ENCODE measurements at places on chromosomes 5 and 9.

DNA sequence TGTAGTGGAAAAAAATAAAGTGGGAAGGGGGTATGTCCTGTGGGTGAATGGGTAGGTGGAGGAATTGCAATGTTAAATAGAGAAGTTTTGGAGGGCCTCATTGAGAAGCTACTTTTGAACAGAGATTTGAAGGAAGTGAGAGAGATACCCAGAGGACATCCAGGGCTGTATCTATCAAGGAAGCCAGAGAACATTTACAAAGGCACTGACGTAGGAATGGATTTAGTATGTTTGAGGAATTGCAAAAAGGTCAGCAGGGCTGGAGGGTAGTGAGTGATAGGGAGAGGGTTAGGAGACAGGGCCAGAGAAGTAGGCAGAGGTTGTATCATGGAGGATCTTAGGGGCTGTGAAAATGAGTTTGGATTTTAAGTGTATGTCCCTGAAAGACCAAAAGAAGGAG is 13.9 kb downstream of the PTTG1 start:
- DNase-seq: no peak

DNA sequence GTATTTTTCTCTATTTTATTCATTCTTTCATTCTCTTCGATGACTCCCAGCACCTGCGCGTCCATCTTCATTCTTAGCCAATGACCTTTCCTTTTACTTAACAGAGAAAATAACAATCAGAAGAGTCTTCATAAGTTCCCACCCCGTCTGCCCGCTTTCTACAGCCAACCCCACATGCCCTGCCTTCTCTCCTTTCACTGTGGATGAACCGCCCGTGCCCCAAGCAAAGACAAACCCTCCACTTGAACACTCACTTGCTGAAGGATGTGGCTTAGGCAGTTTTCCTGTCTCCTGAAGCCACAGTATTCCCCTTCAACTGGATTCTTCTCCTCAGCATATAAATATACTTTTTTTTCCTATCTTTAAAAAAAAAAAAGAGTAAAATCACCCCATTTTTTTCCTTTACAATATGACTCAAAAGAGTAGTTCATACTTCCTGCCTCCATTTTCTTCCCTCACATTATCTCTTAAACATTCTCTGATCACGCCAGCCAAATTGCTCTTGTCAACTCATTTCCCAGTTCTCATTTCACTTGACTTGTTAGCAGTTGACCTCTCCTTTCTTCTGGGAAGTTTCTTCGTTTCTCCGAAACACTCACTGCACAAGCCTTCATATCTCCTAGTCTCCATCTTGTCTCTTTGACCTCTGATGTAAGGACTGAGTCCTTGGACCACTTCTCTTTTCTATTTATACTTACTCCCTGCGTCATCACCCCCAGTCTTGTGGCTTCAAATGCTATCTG is 11.1 kb downstream of the NIPSNAP3B start:
- no peak for DNase-seq

DNA sequence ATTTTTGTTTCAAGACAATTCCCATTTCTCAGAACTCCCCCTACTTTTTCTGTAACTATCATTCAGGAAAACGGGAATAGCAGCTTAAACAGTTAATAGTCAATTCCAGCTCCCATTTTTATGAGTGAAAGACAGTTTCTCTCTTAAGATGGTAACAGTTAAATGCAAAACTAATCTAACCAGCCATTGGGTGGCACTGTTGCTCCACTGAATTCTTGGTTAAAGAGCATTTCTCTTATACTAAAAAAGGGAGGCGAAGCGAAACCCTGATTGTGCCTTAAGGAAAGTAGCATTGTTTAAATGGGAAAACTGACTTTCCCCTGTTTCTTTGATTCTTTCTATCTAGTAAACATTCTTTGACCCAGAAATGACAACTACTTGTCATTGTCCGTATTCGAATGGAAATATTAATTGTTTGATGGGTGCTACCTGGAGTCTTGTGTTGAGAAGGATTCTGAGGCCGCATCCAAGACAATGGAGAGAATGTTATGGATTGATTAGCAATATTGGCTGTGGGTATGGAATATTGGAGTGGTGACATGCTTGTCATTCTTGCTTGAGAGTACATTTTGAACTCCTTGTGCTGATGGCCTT is 507.8 kb downstream of the MAT2B start:
- peak; percentile 87 for DNase-seq

DNA sequence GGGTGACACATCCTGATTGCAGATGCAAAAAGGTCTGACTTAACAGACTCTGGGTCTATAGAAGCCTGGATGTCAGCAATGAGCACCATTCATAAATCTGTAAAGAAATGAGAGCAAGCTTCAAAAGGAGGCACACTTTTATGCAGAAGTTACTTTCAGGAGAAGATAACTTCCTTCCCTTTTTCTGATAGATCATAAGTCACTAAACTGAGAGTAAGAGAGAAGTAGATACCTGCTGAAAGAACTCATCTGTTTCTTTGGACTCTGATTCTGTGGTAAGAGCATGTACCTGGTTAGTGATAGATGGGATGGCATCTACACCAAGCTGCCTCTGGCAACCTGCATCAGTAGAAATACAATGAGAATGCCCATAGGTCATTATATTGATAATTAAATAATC is 525.6 kb downstream of the CETN3 start:
- DNase-seq: no peak

- no peak for DNase-seq
These were observed 30.0 kb upstream of the RECK start for GRCh38 chr9:36006549-36007315.

GRCh38 chr9:21252721-21253547 is 13.1 kb upstream of the IFNA14 start:
- peak; percentile 56 for DNase-seq

GRCh38 chr5:103441523-103441922 is 121.1 kb downstream of the NUDT12 start:
- DNase-seq: no peak

- DNase-seq: no peak
These were observed 490.3 kb downstream of the NR2F1-AS1 start for GRCh38 chr5:93090698-93091097.

- no peak for DNase-seq
These were observed 61.1 kb downstream of the TMOD1 start for GRCh38 chr9:97562542-97562941.

GRCh38 chr5:93188876-93189485 is 392.0 kb downstream of the NR2F1-AS1 start:
- DNase-seq: no peak

- DNase-seq: no peak
These were observed 228.9 kb downstream of the FGF10 start for GRCh38 chr5:44160369-44160768.

- no peak for DNase-seq
These were observed 54.5 kb upstream of the OLFM1 start for GRCh38 chr9:135032868-135033460.

DNA sequence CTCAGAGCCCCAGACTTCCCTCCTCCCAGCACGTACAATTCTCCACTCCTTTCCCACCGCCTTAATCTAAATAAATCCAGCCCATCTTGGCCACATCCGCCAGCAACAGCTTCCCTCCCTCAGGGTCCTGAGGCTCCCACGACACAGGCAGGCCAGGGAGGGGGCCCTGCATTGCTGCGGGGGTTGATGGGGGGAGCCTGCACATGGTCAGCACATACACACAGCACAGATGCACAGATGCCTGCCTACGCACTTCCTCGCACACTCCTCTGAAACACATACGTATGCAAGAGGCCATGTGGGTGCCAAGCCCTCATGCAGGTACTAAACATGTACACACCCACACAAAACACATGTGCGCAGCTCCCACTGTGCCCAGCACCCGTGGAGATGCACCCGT is 14.8 kb downstream of the PDGFRB start:
- peak; percentile 75 for DNase-seq

DNA sequence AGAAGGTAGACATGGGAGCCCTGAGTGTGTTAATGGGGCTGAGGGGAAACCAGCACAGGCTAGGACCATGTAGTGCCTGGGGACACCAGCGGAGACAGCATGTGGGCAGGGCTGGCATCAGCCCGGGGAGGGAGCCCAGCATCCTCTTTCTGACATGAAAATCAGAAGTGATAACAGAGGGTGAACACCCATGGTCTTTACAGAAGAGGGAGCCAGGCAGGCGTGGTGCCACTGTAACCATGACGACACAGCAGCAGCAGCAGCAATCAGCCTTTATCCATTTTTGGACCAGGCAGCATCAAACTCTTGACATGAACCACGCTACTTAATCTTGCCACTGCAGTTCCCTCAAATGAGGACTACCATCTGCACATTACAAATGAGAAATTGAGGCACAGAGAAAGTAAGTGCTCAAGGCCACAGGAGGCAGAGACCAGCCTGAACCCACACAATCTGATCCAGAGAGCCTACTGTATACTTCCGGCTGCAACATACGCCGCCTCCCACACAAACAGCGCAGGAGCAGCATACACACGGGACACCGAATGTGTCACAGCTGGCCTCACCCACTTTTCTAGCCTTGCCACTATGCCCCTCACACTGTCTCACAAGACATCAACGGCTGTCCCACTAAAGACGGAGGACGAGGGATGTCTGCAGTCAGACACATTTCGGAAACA is 23.8 kb downstream of the CAMSAP1 start:
- DNase-seq: no peak

- DNase-seq: no peak
These were observed 58.6 kb upstream of the RANBP3L start for GRCh38 chr5:36360307-36360706.

GRCh38 chr5:133321833-133322420 is 270.1 kb downstream of the HSPA4 start:
- DNase-seq: no peak

DNA sequence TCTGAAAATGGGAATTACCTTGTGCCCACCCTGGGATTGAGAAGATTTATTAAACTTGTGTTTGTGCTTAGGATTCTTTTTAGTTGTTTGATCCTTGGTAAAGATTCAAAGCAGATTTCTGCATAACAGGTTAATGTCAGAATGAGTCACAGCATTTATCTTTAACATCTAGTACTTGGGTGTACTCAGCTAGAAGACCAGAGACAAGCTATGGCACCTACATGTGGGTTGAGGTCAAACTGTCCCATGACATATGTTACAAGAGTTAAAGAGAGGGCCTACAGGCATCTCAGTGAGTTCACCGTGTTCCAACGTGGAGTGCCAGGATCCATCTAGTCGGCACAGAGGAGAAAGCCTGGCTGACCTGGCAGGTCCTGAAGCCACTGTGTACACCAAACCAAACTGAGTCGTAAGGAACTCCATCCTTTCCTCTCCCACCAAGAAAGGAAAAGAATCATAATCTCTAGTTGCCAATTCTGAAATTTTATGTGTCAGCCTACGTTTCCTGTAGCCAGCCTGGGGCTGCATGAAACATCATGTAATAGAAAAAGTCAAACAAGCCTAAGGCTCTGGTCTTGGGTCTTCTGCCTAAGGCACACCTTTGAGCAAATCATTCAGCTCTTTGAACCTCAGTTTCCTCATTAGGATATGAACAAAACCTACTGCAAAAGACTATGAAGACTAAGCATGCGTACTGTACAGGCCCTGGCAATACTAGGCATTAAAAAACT is 73.7 kb downstream of the RCL1 start:
- DNase-seq: no peak

- DNase-seq: no peak
These were observed 56.6 kb downstream of the SMIM23 start for GRCh38 chr5:171841984-171842776.

GRCh38 chr9:111720174-111720573 is 58.8 kb downstream of the GNG10 start:
- DNase-seq: no peak

DNA sequence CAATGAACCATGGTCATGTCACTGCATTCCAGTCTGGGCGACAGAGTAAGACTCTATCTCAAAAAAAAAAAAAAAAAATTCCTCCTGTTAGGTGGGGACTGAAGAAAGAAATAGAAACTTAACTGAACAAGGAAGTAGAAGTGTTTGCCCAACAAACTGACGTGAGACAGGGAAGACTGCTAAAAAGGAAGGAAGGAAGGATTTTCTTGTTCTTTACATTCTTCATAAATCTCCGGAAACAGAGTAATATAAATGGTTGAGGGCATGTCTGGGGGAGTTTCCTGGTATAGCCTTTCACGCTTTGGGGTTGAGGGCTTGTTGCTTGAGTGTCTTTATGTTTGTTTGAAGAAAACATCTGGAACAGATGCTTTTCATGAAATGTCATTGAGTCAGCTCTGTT is 3.1 kb downstream of the TOR1B start:
- no peak for DNase-seq

- DNase-seq: no peak
These were observed 59.2 kb downstream of the SLC1A3 start for GRCh38 chr5:36665628-36666027.

- peak; percentile 61 for DNase-seq
These were observed 143.3 kb downstream of the SEC61B start for GRCh38 chr9:99365233-99365980.

- peak; percentile 18 for DNase-seq
These were observed 156.4 kb upstream of the RFX3 start for GRCh38 chr9:3682186-3682585.

GRCh38 chr5:35269006-35269405 is 38.7 kb upstream of the PRLR start:
- DNase-seq: no peak

DNA sequence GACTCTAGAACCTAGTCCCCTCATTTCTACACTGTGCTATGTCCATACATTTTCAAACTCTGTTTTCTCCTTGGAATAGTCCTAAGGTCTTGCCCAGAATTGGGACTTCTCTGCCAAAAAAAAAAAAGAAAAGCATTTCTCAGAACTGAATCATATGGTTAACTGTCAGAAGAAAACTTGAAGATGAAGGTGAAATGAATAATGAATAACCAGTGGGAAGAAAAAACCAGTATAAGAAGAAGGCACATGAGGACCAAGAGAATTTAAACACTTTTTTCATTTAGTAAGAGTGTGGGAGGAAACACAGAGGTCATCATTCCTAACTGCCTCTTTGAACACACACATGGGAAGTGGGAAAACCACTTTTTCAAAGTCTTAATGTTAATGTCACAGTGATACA is 197.7 kb downstream of the PRELID2 start:
- peak; percentile 7 for DNase-seq

- DNase-seq: peak; percentile 34
These were observed 110.0 kb downstream of the LURAP1L start for GRCh38 chr9:12884736-12885395.
